HCEC 1CT (cell line): ENCODE measurements at places on chromosomes 13 and 19.
A peak's percentile ranks its signal among the peaks of the same experiment; 100 is the strongest.

GRCh38 chr13:40368127-40368891 is 298.1 kb downstream of the FOXO1 start:
- no peak for DNase-seq

DNA sequence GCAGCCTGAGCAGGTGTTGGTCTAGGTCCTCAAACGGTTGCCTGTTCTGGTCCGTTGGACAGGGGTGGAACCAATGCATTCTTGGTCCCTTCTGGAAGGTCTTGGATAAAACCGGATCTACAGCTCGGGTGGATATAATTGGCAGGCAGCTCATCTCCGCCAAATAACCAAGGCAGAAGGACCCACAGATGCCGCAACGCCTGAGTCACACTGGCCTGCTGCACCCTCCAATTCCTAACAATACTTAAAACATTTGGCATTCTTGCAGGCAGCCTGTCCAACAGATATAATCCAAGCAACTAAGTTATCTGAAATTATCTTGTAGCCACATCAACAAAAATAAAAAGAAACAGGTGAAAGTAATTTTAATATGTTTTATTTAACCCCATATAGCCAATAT is 59.0 kb upstream of the FGF14 start:
- DNase-seq = peak; percentile 36

- DNase-seq = no peak
Measured at GRCh38 chr13:35160896-35161295, 218.8 kb downstream of the NBEA start.

GRCh38 chr19:46954502-46954992 is 65.1 kb upstream of the NPAS1 start:
- DNase-seq = no peak

DNA sequence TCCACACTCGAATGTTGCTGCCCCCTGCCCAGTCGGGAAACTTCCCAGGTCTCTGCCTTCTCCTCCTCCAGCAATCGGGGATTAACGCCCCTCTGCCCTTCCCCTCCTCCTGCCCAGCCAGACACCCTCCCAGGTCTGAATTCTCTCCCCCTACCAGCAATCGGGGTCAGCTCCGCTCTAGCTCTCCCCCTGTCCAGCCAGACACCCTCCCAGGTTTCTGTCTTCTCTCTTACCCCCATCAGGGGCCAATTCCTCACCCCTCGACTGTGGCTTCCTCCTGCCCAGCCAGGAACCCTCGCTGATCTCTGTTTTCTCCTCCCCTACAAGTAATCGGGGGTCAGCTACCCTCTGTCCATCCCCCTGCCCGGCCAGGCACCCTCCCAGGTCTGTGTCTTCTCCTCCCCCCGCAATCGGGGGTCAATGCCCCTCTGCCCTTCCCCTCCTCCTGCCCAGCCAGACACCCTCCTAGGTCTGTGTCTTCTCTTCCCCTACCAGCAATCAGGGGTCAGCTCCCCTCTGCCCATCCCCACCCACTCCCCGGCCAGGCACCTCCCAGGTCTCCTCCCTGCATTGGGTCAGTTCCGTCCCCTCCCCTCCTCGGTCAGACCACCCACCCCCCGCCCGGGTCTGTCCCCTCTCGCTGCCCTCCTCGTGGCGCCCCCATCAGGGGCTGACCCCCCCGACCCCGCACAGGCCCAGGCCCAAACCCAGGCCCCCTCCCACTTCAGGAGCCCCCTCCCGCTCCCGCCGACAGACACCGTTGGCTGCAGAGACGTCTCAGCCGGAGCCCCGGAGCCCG is 668 bp downstream of the ZFR2 start:
- no peak for DNase-seq

DNA sequence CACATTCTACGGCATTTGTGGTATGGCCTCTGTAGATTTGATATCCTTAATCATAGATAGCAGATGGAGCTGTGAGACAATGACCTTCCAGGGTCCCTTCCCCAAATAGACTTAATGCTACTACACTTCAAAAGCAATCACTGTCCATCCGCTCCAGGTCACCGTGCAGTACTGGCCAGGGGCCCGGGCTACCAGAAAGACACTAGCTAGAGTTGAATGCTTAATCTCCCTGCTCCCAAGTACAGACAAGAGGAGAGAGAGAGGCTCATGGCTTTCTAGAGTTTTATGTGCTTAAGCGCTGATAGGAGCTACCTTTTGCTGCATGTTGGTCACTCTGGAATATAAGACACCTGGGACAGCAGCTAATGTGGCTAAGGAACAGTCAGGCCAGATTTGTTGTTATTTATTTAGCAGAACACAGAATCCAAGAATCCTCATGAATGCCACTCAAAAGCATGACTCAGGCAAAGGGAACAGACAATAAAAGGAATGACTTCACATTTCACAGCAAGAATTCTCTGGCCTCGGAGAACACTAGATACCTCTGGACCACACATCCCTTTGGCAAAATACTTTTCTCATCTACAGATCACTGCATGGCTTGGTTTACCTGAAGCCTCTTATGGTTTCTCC is 165.0 kb downstream of the LACC1 start:
- no peak for DNase-seq

GRCh38 chr13:42959615-42960014 is 32.4 kb downstream of the EPSTI1 start:
- no peak for DNase-seq

- no peak for DNase-seq
Measured at GRCh38 chr13:23718996-23719395, 148.8 kb downstream of the TNFRSF19 start.

DNA sequence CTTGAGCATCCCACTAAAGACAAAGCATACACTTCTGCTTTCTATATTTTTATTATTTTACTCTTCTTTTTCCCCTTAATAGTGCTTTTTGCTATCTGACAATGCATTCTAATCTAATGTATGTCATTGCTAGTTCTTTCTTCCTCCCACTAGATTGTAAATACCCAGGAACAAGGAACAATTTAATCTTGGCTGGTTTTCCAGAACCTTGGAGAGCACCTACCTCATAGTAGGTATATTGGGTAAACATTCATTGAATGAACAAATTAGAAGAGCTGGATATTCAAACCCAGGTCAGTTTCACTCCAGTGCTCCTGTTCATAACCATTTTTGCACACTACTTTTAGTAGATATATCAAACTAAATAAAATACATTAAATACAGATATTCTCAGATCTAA is 1617.6 kb upstream of the SLC10A2 start:
- DNase-seq = no peak

DNA sequence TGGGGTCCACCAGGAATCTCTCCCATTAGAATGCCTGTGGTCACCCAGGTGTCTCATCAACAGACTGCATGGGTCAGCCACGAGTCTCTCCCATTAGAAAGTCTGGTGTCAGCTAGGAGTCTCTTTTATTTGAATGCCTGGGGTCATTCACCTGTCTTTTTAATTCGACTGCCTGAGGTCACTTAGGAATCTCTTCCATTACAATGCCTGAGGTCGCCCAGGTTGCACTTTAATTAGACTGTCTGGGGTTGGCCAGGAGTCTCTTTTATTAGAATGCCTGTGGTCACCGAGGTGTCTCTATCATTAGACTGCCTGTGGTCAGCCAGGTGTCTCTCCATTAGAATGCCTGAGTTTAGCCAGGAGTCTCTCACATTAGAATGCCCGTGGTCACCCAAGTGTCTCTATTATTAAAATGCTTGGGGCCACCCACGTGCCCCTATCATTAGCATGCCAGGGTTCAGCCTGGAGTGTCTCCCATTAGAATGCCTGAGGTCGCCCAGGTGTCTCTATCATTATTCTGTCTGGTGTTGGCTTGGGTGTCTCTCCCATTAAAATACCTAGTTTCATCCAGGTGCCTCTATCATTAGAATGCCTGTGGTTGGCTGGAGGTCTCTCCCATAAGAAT is 1474.3 kb downstream of the UQCRFS1 start:
- no peak for DNase-seq
